Caco-2 (cell line): ENCODE measurements at places on chromosomes 12 and 14. TPM values are rescaled to one million over a fixed set of nuclear protein-coding genes. Genes with fewer than 3 reads are reported as not detected.

Gene ANKRD13A
- total RNA-seq = 42.2 and 47.2 TPM in 2 replicates

Gene LIN7A
- 16.2 and 16.4 TPM in 2 replicates for total RNA-seq

Gene CD163
- 0.20 and 1.4 TPM in 2 replicates for total RNA-seq

Gene RTL1
- not detected in 2 replicates for total RNA-seq

Gene DBX2
- not detected in 2 replicates for total RNA-seq

Gene CCDC198
- 0.66 and 1.1 TPM in 2 replicates for total RNA-seq

Gene MFAP5
- total RNA-seq = 0.61 and 1.00 TPM in 2 replicates

Gene SYT1
- 0.39 and 1.2 TPM in 2 replicates for total RNA-seq

Gene OR6C70
- not detected in 2 replicates for total RNA-seq

Gene USP44
- 0.14 and 0.19 TPM in 2 replicates for total RNA-seq

Gene VAMP1
- total RNA-seq = 8.4 and 9.7 TPM in 2 replicates

Gene LGR5
- total RNA-seq = 28.0 and 28.4 TPM in 2 replicates

Gene ING4
- 31.6 and 32.8 TPM in 2 replicates for total RNA-seq

Gene PLEKHD1
- total RNA-seq = 0.42 and 0.50 TPM in 2 replicates
